ENCODE measurements at places on chromosomes 6 and 20.

DNA sequence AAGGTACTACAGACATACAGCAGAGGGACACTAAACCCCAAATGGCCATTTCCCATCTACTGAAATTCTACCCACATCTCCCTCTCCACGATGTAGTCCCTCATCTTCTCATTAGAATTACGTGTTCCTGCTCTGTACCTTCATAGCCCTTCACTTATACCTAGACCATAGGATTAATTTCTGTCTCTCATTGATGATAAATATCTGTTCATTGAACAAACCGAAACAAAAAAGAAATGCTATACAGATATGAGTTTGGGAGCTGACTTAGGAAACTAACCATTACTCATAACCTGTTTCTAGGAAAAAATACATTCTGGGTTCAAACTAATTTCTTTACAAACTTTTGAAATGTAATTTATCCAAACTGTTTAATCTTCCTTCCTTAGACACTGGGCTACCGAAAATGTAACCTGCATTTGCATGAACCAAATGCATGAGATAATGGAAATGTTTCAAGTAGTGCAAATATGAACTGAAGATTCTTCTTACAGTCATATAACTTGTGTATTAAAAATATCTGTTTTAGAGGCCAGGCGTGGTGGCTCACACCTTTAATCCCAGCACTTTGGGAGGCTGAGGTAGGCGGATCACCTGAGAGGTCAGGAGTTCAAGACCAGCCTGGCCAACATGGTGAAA lies 85.3 kb downstream of the GJA10 start:
- no peak for DNase-seq

DNA sequence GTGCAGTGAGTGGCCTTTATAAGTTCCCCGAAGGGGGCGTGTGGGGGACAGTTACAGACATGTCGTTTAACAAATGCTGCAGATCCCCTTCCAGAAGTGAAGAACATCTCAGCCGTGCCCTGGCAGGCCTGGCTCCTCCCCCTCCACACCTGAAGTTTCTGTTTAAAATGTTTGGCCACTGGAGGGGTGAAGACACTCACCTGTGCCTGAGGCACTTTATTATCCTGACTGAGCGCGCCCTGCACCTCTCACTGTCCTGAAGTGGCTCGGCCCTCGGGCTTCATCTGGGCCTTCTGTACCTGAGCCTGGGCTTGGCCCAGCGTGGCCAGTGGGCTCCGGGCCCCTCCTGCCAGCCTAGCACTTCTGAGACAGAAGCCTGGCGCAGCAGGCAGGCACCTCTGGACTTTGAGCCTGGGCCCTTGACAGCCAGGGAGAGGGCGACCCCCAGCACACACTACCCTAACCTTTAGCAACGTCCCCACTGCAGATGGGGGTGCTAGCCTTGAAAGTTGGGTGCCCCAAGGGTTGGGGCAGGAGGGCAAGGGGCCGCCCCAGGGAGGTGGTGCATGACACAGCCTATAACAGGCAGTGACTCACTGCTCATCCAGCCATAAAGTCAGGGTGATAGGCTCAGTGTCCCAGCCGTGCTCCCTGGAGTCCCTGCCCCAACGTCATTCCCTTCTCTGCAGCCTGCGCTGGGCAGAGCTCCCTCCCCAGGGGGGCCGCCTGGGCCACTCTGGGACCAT lies 13.6 kb upstream of the GATA5 start:
- no peak for DNase-seq

GRCh38 chr6:166619912-166620311 lies 7.1 kb downstream of the RPS6KA2 start:
- no peak for DNase-seq

GRCh38 chr6:15398633-15399275 lies 152.9 kb downstream of the JARID2 start:
- no peak for DNase-seq

DNA sequence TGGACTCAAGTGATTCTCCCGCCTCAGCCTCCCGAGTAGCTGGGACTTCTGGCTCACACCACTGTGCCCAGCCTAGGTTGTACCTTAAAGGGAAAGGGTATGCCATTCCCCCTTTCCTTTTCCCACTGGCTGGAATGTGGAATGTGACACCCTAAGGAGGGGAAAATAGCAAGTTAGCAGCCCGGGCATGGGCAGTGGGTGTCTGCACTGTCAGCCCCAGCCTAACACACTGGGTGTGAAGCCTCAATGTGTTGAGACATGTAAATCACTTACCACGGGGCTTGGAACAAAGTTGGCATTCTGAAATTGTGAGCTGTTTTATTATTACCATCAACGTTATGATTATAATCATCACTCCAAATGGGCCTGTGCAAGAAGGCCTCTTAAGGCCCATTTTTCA lies 80.8 kb upstream of the PTPN1 start:
- no peak for DNase-seq

- DNase-seq, result no peak
Measured at GRCh38 chr6:82893889-82894652, 171.6 kb downstream of the UBE3D start.

- DNase-seq, result no peak
Measured at GRCh38 chr20:59270380-59270779, 30.0 kb upstream of the EDN3 start.

DNA sequence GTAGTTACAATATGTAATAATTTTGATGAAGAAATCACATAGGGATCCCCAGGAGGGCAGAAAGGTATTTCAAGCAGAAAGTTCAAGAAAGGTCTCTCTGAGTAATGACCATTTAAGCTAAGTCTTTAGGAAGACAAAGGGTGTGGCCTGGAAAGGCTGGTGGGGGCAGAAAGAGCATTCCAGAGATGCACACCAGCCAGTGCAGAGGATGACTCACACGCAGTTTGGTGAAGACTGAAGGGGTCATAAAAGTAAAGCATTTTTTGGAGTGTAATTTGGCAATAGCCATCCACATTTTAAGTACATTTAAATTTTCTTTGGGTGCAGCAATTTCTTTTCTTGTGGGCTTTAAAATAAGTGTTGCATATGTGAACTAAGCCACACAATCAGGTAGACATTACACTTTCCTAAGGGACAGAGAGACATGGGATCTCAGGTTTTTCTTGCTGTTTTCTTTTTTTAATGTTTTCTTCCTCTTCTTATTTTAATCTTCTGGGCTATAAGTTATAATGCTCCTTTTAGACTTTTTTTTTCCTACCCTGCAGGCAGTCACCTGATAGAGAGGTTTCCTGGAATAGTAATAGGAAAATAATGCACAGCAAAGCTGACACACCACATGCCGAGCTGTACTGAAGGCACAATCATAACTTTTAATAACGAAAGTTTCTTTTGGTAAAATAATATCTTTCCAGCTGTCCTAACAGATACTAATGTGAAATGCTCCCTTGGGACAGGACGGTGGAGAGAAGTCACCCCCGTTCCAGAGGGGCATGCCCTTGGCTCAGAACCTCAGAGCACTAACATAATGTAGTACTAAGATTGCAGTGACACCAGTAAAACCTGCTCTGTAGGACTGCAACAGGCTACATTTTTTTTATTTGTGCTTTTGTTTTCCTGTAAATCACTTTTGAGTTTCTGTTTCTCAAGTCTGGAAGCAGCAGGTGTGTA lies 49.6 kb upstream of the PTPRK start:
- no peak for DNase-seq
